ENCODE measurements at places on chromosomes 5 and 9. TPM values are rescaled to one million over a fixed set of nuclear protein-coding genes. Genes with fewer than 3 reads are reported as not detected.
A peak's percentile ranks its signal among the peaks of the same experiment; 100 is the strongest.

- no peak for DNase-seq
Measured at GRCh38 chr9:79588488-79589223, 16.9 kb downstream of the TLE4 start.

GRCh38 chr5:155064580-155064979 lies 51.0 kb downstream of the KIF4B start:
- DNase-seq, result no peak

GRCh38 chr5:94010814-94011213 lies 269.4 kb upstream of the POU5F2 start:
- no peak for DNase-seq

DNA sequence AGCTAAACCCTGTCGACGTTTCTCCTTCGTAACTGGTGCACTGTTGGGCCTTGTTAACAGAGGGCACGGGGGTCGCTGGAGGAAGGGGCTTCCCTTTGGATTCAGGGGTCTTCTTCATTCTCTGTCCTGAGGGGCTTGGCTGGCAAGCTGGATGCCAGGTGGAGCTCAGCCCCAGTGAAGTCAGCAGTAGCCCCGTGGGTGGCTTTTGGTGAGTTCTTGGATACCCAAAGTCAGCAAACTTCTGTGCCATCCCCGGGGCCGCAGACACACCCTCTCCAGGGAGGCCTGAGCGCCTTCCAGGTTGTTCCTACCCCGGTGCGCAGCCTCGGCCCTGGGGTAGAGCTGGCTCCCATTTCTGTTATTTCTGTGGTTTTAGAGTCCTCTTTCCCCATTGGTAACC lies 12.3 kb upstream of the OBP2A start:
- peak; percentile 45 for DNase-seq

- DNase-seq, result peak; percentile 20
Measured at GRCh38 chr9:137357166-137357565, 55.1 kb upstream of the NRARP start.

GRCh38 chr5:113087976-113088514 lies 111.4 kb downstream of the DCP2 start:
- DNase-seq, result no peak

Gene CD74
- total RNA-seq, result 2,961 TPM

Gene ADAMTSL2
- total RNA-seq, result 17.4 TPM

Gene ZNF300
- 1.8 TPM for total RNA-seq
